ENCODE measurements at places on chromosomes 1 and 21.

- DNase-seq: no peak
These were observed 300.6 kb downstream of the ZNF326 start for GRCh38 chr1:90295534-90295933.

GRCh38 chr1:151944126-151944856 is 35.0 kb upstream of the THEM4 start:
- DNase-seq: no peak

DNA sequence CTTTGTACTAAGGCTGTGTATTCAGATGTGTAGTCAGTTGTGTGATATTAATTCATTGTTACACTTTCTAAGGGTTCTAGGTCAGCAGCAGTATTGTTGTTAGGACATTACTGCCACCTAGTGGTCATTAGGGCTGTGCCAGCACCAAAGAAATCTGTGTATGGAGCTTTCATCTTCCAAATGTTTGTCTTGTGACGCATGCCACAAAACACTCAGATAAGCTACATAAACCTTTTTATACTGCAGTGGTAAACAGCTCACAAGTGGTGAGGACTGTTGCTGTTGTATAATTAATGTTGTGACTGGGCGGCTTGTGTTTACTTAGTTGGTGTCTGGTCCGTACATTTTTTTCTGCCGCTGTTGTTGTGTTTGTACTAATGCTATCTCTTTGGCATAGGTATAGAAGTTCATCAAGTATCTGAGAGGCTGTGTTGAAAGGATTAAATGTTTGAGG is 51.7 kb downstream of the S1PR1 start:
- DNase-seq: peak; percentile 76

- DNase-seq: peak; percentile 75
These were observed 17.3 kb upstream of the PCSK9 start for GRCh38 chr1:55021942-55022546.

GRCh38 chr1:46665983-46666382 is 2.2 kb downstream of the ATPAF1 start:
- no peak for DNase-seq

DNA sequence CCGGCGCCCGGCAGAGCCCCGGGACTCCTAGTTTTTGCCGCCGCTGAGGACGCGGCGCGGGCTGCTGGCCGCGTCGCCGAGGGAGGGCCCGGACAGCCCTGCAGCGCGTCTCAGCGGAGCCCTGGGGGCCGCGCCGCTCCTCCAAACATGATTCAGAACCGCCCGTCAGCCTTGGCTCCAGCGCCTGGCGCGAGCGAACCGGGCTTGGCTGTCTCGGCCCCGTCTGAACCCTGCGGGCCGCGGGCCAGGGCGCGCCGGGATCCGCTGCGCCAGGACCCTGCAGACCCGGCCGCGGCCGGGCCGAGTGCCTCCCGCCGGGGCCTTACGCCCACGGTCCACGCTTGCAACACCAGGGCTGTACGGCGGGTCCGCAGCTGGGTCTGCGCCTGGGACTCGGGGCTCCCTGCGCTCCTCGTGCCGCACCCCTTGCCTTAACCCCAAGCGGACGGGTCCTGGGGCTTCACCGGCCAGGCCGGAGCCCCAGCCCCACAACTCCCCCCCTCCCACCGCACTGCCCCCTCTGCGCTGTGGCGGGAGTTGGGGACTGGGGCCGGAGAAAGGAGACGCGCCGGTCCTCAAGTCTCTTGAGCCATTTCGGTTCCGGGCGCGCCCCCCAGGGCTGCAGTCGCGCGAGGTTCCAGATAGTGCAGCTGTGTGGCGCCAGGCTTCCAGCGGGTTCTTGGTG is 48.4 kb upstream of the CD34 start:
- DNase-seq: no peak

DNA sequence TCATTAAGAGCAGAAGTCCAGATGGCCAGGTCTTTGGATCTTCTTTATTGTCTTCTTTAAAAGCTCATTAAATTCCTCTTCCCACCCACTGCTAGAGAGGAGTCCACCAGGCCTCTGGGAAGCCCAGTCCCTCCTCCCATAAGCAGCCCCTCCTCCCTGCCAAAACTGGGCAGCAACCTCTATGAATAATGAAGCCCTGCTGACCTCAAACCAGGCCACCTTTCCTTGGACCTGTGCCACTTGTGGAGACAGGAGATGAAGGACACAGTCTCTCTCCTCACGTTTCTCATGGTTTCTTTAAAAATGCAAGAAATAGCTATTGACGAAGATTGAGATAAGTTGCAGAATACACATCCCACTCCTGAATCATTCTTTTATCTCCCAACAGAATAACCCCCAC is 112.8 kb downstream of the EDEM3 start:
- DNase-seq: no peak

DNA sequence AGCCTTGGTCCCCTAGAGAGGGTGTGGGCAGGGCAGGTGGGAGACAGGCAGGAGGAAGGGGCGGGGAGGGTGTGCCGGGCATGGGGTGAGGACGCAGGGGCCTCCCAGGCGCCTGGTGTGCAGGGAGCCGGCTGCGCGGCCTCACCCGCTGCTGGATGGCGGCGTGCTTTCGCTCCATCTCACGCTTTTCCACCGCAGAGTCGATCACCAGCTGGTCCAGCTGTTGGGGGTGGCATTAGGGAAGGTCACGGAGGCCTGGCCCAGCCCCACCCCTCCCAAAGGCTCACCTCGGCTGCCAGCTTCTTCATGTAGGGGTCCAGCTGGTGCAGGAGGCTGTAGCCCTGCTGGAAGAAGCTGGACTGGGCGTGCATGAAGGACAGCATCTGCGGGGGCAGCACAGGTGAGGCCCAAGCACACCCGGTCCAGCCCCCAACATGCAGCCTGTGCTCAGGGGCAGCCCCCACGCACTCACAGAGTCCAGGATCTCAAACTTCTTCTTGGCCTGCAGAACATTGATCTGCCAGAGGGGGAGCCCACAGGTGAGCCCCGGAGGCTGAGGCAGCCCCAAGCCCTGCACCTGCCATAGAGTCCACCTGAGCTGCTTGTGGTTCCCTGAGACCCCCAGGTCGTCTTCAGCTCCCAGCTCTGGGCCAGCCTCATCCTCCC is 7.9 kb downstream of the ACAP3 start:
- peak; percentile 24 for DNase-seq

DNA sequence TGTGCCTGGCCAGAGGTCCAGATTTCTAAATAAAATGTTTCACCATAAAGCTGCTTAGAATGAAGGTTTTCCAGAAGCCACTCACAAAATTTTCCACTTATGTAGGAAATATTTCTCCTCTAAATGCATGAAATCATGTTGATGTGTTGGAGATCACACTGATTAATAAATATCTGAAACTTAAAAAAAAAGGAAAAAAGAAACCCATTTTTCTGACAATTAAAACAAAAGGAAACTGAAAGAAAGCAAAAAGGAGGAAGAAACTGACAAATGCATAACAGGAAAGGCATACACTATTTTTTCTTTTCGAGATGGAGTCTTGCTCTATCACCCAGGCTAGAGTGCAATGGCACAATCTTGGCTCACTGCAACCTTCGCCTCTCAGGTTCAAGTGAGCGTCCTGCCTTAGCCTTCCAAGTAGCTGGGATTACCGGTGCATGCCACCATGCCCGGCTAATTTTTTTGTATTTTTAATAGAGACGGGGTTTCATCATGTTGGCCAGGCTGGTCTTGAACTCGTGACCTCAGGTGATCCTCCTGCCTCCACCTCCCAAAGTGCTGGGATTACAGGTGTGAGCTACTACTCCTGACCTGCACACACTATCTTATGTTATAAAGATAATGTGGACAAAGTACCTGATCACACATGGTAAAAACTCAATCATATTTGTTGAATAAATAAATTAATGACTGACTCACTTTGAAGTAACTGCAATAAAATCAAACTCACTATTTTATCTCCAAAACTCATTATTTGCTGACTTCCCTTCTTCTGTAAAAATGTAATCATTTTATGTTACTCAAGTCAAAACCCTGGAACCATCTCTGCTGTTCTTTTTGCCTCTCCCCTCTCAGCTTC is 149.8 kb upstream of the NR5A2 start:
- no peak for DNase-seq

DNA sequence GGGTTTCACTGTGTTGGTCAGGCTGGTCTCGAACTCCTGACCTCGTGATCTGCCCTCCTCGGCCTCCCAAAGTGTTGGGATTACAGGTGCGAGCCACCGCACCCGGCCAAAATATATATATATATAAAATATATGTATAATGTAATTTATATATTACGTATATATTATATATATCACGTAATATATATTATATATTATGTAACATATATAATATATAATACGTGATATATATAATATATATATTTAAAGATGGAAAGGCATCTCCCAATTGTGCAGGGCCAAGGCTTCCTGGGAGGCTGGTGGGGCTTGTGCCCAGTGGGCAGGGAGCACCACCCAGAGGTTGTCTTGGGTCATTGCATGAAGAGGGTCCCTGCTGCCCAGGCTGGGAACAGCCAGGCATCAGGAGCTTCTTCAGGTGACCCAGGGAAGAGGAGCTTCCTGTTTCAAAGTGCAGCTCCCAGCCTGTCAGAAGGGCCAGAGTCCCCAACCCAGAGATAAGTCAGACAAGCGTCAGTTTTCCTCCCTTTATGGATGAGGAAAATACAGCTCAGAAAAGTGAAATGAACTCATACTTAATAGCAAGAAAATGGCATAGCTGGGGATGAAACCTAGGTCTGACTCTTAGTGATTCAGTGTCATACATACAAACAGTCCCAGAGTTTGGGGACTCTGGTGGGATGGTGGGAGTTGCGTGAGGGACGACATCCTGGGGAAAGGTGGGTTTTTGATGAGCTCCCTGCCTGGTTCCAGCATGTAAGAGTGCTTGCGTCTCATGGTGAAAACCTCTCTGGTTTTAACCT is 12.0 kb downstream of the UBE2Q1 start:
- DNase-seq: peak; percentile 73

DNA sequence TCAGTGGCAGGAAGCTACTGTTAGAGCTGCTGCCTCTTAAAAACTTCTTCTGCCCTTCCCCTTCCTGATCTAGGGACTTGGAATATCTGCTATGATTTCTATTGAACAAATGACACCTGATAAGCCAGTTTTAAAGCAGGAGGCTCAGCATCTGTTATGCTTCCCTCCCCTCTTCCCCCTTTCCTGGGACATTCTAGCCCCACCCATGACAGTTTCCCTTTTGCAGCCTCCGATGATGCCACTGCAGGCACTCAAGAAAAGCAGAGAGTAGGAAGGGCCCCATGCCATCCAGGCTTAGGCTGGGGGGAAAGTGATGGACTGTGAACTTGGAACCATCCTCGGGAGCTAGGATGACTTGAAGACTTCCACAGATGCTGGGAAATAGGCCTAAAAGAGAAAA is 15.1 kb upstream of the EPB41 start:
- no peak for DNase-seq

DNA sequence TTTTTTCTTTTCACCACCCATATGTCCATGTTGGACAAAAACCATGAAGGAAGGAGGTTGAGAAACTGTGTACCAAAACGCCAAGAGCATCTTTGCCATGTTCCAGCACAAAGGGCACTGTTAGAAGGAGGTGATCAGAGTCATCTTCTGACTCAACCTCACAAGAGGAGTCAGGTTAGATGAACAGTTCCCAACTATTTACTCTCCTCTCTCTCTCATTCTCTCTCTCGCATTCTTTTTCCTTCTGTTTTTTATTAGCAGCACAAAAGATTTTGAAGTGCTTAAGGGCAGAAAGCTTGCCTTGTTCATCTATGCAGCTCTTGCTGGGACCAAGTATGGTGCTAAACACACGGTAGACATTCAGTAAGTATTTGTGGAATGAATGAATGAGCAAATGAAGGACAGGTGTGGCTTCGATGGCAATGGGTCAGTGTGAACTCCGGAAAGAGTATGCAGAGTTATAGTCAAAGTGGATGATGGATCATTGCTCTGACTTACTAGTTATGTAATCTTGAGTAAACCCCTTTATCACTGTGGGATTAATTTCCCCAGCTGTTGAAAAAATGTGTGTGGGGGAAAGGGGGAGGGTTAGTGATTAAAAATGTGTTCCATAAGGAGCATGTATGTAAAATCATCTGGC is 33.9 kb downstream of the DDR2 start:
- no peak for DNase-seq

DNA sequence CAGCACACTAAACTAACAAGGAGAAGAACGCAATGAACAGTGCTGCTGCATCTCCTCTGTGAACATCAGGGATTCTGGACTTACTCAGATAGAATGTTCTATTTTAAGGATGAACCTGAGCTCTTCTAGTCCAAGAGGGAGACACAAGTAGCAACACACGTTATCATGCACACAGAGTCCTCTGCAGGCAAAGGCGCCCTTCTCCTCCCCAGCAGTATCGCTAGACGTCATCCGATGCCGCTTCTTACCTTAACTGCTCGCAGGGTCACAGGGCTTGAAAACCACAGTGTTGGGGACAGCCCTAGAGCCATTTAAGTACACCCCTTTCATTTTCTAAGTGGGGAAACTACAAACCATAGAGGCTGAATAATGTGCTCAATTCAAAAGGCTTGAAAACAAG is 74.5 kb downstream of the HIVEP3 start:
- DNase-seq: no peak

DNA sequence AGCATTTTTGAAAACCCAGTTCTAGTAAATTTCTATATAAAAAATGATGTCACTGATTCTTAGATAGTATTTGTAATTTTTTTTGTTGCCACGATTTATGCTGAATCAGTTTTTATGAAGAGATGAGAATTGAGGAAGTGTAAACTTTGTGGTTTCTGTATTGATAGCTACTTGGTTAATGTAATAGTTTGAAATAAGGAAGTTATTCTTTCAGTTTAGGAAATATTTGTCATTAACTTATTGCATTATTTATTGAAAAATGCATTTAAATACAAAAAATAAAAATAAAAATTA is 97.8 kb downstream of the ZFYVE9 start:
- peak; percentile 55 for DNase-seq

DNA sequence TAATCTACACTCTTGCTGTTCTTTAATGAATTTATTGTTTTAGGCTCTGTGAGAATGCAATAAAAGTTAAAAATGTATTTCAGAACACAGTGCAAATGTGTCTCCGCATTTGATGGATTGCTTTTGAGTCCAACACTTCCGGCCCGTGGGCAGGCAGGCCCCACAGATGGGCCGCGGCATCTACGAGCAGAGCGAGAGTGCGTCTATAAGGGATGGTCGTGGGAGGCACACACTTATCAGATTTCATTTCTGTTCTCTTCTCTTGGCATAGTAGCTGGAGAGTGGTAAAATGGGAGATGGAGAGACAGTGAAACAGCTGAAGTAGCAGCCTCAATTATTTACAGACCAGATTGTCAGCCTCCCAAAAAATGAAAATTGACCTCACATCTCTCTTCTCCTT is 134.2 kb downstream of the NAV1 start:
- DNase-seq: no peak

DNA sequence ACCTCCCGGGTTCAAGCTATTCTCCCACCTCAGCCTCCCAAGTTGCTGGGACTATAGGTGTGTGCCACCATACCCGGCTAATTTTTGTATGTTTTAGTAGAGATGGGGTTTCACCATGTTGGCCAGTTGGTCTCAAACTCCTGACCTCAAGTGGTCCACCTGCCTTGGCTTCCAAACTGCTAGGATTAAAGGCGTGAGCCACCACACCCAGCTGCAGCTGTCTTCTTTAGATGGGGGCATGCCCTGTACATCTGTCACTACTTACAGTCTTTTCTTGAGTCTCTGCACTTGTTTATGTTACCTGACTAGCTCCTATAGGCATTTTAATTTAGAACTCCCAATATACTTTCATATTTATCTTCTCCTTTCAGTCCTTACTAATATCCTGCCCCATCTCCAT is 64.2 kb downstream of the SELENOF start:
- DNase-seq: no peak
